Brain (organoid and tissue), 16 donors: ENCODE measurements at places on chromosomes 6 and 20. TPM values are rescaled to one million over a fixed set of nuclear protein-coding genes. Genes with fewer than 3 reads are reported as not detected.

The NANP gene
- polyA plus RNA-seq: 2.0 TPM

The POPDC3 gene
- 8.0 TPM for polyA plus RNA-seq

The SAPCD1 gene
- 1.1 TPM for polyA plus RNA-seq

The OSBPL2 gene
- polyA plus RNA-seq: 54.9 TPM

The GABRR1 gene
- polyA plus RNA-seq: not detected

The MUCL3 gene
- not detected for polyA plus RNA-seq

The DPPA5 gene
- polyA plus RNA-seq: not detected

The INSM1 gene
- polyA plus RNA-seq: 321 TPM

The CCDC170 gene
- 0.31 TPM for polyA plus RNA-seq

The ADRM1 gene
- polyA plus RNA-seq: 170 TPM

The SLCO4A1 gene
- 18.2 TPM for polyA plus RNA-seq

The BCAS1 gene
- polyA plus RNA-seq: 102 TPM

The GCNT2 gene
- polyA plus RNA-seq: 9.3 TPM

The PRDM13 gene
- polyA plus RNA-seq: 2.5 TPM

The NKAIN4 gene
- 17.7 TPM for polyA plus RNA-seq

The SLA2 gene
- polyA plus RNA-seq: 0.49 TPM

The TMEM217 gene
- polyA plus RNA-seq: 1.1 TPM

The RNF182 gene
- 38.1 TPM for polyA plus RNA-seq

The NKX2-2 gene
- polyA plus RNA-seq: 6.9 TPM

The DEFB132 gene
- not detected for polyA plus RNA-seq

The DZANK1 gene
- polyA plus RNA-seq: 2.5 TPM

The RRAGD gene
- 38.8 TPM for polyA plus RNA-seq

The SAMD3 gene
- polyA plus RNA-seq: not detected

The NT5E gene
- polyA plus RNA-seq: 1.8 TPM

The B3GAT2 gene
- polyA plus RNA-seq: 3.6 TPM

The YTHDF1 gene
- polyA plus RNA-seq: 41.3 TPM
